ENCODE measurements at places on chromosomes 13 and 19.

- peak; percentile 80 for DNase-seq
These were observed 831 bp downstream of the PGPEP1 start for GRCh38 chr19:18340990-18341868.

DNA sequence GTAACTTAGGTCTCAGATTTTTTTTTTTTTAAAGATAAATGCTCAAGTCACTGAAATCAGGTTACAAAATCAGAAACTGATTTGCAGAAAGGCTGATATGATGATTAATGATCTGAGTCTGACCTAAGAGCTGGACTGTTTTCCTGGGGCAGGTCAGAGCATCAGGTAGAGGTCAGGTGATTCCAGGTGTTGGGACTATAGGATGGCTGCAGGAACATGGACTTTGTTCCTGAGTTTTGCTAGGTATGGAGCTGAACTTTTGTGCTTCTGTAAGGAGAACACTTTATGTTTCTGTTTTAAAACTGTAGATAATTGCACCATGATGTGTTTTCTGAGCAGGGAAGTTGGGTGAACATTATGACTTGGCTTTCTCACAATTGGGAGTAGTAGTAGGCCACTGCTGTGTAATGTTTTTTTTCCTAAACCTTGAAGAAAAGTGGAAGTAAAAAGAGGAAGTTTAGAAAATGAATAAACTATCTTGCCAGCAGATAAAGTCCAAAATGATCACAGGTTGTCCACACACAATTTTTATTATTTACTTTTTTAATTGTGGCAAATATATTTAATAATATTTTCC is 297.2 kb downstream of the DCT start:
- DNase-seq: peak; percentile 4

DNA sequence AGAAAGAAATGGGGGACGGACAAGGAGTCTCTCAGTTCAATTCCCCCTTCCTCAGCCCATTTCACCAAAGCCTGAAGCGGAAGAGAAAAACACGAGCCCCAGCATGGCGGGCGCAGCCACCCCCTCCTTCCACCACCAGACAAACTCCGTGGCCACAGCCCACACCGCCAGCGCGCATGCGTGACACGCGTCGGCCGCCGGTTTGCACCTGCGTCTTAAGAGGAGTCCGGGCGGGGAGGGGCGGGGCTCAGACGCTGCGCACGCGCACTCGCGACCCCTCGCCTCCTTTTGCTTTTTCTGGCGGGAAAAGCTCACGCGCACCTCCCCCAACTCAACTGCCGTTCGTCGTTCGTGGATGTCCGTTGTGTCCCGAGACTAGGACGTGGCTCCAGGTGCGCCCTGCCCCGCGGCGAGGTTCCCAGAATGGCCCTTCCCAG is at the start of gene KASH5:
Gene KASH5 (plus strand): TSS at position 314 of the 437 bp plus-strand sequence. CDS start 2,635 bp downstream, outside the sequence.
- peak; percentile 83 for DNase-seq

- DNase-seq: no peak
These were observed 5.3 kb downstream of the MLNR start for GRCh38 chr13:49225223-49226042.

GRCh38 chr19:15448778-15449619 is 757 bp downstream of the WIZ start:
- DNase-seq: no peak

DNA sequence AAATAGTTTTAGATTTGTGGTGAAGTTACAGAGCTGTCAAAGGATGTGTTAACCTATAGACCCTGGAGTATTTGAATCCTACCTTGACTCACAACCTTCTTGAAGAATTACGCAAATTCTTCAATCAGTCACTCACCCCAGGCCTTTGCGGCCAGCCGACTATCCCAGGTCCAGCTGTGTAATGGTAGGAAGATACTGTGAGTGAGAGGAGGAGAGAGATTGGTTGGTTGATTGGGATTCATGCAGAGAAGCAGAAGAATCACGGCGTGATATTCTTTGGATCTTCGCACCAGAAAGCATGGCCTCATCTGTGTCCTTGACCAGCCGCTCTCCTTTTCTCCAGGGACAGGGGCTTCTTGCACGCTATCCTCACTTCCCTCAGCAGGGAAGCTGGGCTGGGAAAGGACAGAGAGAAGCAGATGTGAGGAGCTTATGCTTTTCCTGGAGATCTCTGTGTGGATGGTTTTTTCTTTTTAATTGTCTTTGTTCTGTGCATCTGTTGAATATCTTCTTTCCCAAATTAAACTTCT is 249.1 kb downstream of the GGACT start:
- DNase-seq: no peak

DNA sequence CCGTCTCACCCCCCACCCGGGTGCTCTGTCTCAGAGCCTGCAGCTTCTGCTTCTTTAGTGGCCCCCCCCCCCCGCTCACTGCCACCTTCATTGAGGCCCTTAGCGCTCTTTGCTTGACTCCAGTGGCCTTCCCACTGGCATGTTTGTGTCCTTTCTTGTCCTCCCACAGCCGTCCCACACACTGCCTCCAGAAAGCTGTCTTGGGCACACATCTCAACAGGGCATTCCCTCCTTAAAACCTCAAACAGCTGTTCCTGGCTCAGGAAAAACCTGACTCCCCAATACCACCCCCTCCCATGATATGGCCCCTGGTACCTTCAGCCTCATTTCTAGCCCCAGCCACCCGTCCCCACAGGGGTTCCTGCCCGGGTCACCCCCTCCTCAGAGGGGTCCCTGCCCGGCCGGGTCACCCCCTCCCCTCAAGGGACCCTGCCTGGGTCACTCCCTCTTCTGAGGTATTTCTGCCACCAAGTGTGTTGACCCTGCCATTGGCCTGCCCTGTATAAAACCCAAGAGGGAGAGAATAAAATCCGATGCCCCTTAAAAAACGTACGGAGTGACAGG is 8.9 kb downstream of the B3GLCT start:
- no peak for DNase-seq

GRCh38 chr13:66794340-66795031 is 435.6 kb downstream of the PCDH9 start:
- DNase-seq: no peak

DNA sequence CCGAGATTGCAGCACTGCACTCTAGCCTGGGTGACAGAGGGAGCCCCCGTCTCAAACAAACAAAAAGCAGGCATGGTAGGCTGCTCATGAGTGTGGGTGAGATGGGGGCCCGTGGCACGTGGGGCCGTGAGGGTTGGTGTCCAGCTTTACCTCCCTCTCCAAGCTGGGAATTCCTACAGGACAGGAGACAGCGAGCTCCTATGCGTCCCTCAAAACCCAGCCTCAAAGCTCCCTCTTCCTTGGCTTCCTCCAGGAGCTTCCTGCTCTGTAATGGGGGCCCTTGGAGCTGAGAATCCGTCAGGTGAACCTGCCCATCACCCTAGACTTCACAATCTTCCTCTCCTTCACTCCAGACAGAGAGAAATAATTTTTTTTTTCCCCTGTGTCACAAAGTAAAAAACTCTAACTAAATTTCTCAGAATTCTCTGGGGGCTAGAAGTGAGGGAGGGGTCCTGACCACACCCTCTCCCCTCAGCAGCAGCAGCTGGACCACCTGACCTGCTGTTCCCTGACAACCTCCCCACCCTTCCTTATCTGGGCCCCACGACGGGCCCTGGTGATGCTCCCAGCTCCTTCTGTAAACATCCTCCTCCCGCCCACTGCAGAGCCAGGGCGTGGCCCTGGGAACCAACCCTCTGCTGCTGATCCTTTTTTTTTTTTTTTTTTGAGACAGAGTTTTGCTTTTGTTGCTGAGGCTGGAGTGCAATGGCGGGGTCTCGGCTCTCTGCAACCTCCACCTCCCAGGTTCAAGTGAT is 22.1 kb upstream of the WDR18 start:
- DNase-seq: peak; percentile 93

GRCh38 chr13:93264876-93265275 is 38.3 kb downstream of the GPC6 start:
- DNase-seq: no peak

- DNase-seq: no peak
These were observed 135.5 kb downstream of the KLF5 start for GRCh38 chr13:73194310-73194709.

GRCh38 chr13:80052286-80052685 is 288.6 kb downstream of the SPRY2 start:
- no peak for DNase-seq

- peak; percentile 6 for DNase-seq
These were observed 284.9 kb downstream of the KLF12 start for GRCh38 chr13:73849292-73849691.

GRCh38 chr19:50713556-50714236 is 5.9 kb downstream of the SHANK1 start:
- DNase-seq: no peak
